IPS-NIHi11 (cell line): ENCODE measurements at places on chromosomes 12 and 14.

DNA sequence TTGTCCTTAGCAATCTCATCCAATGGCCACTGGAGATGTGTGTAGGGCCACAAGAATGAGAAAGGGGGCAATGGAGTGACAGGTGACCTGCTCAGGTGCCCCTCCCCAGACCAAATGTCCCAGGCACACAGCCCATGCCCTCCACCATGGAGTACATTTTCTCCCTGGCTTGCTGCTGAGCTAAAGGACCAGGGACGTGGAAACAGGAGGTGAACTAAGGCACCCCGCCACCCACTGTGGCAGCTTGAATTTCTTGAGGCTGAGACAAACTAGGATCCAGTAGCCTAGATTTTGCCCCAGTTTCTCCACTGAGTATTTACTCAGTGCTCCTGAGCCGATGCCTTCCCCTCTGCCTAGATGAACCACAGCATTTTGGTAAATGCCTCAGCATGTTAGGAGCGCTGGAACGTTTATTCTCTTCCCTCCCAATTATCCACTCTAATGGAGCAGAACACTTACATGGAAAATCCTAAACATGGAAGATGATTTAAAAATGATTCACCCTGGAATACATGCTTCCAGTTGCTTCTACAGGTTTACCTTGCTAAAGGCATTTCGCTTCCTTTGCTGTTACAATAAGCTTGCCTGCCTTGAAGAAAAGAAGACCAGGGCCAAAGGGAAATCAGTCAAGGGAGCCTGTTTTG is 198.0 kb downstream of the ZFP36L1 start:
- no peak for DNase-seq

GRCh38 chr14:95122621-95122945 is 34.7 kb downstream of the DICER1 start:
- no peak for DNase-seq

GRCh38 chr14:73736842-73737241 is 22.7 kb upstream of the PNMA1 start:
- no peak for DNase-seq

- no peak for DNase-seq
Observed at GRCh38 chr14:63487724-63488123, 55.5 kb downstream of the PPP2R5E start.

- no peak for DNase-seq
Observed at GRCh38 chr12:45326358-45326975, 110.6 kb downstream of the ANO6 start.

- DNase-seq, result no peak
Observed at GRCh38 chr12:97800561-97800960, 338.0 kb downstream of the RMST start.

- no peak for DNase-seq
Observed at GRCh38 chr14:95808371-95808770, 68.3 kb upstream of the TUNAR start.

DNA sequence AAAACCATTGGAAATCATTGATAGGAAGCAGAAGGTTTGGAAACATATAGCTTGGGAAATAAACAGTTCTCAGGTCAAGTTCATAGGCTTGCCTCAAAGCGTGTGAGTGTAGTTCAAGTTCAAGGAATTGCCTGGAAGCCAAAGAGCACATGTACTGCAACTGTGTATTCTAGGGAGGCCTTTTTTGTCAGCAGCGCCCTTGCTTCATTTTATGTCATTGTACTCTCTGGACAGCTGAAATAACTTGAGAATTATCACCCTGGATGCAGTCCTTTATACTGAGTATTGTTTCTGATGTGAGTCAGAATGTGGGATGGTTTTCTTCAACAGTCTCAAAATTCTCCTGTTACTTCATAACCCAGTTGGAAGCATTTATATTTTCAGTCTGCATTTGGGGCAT is 16.0 kb upstream of the EVL start:
- no peak for DNase-seq

GRCh38 chr14:49512571-49512970 is 73.6 kb downstream of the RPS29 start:
- DNase-seq, result no peak

GRCh38 chr14:92549859-92550230 is 36.3 kb downstream of the RIN3 start:
- no peak for DNase-seq

GRCh38 chr14:105089746-105090492 is 24.7 kb upstream of the GPR132 start:
- DNase-seq, result no peak
